Right hindlimb (tissue), 1 donor: ENCODE measurements at places on chromosomes 16 and 17.

GRCh38 chr16:9114112-9114511 is 22.7 kb downstream of the HAPSTR1 start:
- no peak for DNase-seq

GRCh38 chr17:39687101-39687545 is 734 bp downstream of the PGAP3 start:
- DNase-seq: no peak

DNA sequence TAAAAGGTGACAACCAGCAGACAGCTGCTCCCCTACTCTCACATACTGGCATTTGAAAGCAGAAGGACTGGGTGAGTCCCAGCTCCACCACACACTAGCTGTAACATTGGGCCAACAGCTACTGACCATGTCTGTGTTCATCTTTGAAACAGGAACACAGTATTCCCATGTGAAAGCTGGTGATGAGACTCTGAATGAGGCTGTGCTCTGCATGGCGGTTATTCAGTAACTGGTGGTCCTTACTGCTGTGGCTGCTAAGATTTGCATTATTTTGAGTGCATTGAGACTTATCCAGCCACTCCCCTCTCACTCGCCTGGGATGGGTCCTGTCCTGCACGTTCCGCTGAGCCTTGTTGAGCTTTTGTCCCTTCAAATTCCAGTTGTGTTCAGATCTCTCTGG is 342.9 kb downstream of the FOXL1 start:
- no peak for DNase-seq

GRCh38 chr17:44159519-44160210 is 10.8 kb upstream of the ASB16 start:
- no peak for DNase-seq

- no peak for DNase-seq
Measured at GRCh38 chr17:57276621-57277020, 20.3 kb downstream of the MSI2 start.

GRCh38 chr17:48024149-48025039 is 13.2 kb downstream of the COPZ2 start:
- peak; percentile 78 for DNase-seq

DNA sequence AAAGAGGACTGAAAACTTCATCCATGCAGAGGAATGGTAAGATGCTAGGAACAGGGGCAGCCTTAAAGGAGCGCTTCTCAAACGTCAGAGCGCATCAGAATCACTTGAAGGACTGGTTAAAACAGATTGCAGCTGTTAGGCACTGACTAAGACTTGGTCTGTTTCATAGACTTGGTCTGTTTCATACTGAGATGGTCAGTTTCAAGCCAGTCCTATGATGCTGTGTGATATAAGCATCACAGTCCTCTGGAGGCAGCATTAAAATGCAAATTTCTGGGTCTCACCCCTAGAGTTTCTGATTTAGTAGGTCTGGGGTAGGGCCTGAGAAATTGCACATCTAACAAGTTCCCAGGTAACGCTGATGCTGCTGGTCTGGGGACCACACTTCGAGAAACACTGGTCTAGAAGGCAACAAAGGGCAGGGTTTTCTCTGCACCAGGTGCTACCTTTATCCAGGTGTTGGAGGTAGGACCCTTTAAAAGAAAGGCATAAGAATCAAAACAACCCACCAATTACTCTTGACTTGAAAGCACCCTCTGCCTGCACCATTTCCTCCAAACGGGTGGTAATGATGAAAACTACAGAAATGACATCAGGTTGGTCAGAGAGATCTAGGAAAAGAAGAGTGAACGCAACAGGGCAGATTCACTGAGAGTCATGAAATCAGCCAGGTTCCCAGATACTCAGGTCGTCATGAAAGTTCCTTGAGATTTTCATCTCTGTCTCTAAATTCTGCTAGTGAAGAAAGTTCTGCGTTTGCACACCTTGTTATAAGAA is 95.0 kb upstream of the RCVRN start:
- DNase-seq: no peak

DNA sequence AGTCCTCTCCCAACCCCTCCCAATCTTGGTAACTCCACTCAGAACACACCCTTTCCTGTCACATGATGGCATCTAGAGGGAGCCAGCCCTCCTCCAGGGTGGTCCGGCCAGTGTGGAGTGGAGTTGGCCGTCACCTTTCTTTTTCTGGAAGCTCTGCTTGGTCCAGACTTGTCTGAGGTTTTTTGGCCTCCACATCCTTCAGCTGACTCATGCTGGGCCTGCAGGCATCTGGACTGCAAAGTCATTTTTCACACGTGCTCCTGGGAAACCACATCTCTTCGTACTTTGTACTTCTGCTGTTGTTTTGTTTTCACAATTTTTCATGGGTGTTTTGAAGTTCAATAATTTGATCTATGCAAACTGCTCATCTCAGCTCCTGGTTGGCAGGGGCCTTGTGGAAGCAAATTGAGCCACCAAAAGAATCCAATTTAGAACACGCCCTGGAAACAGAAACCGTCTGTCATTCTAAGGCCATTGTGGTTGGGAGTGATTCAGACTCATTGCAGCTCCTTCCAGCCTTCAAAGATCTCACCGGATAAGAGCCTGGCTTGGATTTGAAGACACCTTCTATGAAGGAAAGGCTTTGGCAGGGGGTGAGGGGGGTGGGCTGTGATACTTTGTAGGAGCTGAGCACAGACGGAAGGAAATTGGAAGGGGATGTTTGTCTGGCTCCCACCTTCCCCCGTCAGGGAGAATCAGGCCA is 42.4 kb upstream of the NF1 start:
- DNase-seq: peak; percentile 66

DNA sequence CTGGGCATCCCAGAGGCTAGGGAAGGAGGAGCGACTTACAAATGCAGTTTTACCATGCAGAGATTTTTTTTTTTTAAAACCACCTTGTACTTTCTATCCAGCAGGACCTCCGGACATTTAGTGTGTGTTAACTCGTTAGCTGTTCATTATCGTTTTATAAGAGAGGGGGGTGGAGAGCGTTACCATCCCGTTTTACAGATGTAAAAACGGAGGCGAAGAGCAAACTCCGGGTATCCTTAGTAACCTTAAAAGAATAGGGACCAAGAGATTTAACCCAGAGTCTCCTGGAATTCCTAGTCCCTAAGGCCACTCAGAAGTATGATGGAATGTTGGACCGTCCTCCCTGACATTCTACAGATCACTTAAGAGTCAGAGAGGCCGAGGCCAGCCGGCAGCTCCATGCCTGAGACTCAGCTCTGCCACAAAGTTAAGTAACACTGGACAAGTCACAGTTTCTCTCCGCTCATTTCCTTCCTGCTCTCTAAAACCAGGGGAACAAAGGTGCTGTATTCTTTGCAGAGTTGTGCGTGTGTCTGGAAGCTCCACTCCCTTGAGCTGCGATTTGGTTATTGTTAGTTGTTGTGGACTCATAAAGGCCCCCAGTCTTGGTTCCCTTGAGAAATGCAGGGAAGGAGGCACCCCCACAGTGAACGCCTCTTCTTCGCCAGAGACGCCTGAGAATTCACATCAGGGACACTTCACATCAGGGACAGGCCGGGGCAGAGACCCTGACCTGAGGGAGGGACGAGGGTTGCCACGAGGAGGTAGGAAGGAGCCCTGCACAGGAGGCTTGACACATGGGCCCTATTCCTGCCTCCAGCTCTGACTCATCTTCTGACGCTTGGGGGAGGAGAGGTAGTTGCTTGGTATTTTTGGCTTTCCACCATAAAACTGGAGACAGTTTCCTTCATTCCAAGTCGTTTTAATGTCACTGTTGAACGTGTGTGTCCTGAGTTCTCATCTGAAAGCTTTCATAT is 1.2 kb downstream of the DUSP14 start:
- peak; percentile 51 for DNase-seq

GRCh38 chr16:56742030-56742984 is 12.4 kb downstream of the NUP93 start:
- no peak for DNase-seq

- no peak for DNase-seq
Measured at GRCh38 chr16:70018254-70018653, 67.1 kb downstream of the CLEC18A start.

DNA sequence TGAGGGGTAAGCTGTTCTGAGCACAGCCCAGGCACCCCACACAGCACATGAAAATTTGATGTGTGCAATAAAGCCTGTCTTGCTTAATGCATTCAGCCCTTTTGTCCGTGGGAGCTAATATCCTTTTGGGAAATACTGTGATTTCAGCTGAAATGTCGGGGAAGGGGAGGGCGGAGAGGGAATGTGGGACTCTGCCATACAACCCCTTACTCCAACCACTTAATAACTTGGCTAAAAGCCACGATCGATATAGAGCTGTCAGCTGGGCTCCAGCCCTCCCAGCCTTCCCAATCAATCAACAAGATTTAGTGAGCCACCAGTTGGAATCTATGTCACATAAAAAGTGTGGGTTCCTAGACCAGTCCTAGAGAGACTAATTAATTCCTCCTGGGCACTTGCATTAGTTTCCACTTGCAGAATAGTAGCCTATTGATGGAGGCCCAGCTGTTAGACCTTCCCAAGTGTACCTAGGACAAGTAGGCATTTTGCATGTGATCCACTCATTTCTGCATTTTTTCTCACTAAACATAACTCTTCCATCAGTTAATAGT is 82.7 kb upstream of the PIRT start:
- DNase-seq: no peak

- DNase-seq: no peak
Measured at GRCh38 chr16:66899310-66899944, 19.1 kb downstream of the PDP2 start.

- DNase-seq: no peak
Measured at GRCh38 chr16:11731222-11731621, 11.4 kb downstream of the TXNDC11 start.

DNA sequence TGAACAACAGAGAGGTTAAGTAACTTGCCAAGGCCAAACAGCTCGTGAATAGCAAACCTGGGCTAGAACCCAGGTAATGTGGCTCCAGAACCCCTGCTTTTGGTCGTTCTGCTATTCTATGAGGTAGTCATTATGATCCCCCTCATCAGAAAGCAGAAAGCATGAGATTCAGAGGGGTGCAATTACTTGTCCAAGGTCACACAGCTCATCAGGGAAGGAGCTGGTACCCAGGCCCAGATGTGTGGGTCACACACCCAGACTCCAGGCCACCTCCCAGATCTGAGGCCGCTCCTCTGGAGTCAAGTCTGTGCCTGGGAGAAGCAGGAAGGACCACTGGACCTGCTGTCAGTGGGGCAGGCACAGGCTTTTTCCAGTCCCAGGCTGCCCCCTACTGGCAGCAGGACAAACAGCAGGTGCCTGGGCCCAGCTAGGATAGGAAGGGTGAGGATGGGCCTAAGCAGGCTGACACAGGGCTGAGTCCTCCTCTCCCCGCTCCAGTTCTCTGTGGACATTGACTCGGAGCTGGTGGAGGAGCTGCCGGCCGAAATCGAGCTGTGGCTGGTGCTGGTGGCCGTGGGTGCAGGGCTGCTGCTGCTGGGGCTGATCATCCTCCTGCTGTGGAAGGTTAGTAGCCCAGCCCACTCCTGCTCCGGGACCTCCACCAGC is 7.8 kb upstream of the PDK2 start:
- peak; percentile 80 for DNase-seq

DNA sequence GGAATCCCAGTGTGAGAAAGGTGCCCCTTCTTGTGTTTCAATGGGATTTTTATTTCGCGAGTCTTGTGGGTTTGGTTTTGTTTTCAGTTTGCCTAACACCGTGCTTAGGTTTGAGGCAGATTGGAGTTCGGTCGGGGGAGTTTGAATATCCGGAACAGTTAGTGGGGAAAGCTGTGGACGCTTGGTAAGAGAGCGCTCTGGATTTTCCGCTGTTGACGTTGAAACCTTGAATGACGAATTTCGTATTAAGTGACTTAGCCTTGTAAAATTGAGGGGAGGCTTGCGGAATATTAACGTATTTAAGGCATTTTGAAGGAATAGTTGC is 567 bp downstream of the UBB start:
- no peak for DNase-seq

GRCh38 chr16:77500934-77501664 is 66.3 kb upstream of the ADAMTS18 start:
- no peak for DNase-seq

DNA sequence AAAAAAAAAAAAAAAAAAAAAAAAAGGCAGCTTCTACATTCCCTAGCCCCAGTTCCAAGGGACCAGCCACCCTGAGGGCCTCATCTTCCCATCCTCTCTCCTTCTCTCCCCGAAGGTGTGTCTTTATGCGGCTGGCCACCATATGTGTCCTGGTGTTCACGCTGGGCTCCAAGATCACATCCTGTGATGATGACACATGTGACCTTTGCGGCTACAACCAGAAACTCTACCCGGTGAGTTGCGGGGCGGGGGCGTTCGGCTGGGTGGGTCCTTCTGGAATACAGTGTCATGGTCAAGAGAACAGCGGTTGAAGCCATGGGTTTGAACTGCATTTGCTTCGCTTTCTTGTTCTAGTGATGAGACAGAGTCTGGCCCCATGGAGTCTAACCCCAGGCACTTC is 22.6 kb upstream of the COQ7 start:
- no peak for DNase-seq

- no peak for DNase-seq
Measured at GRCh38 chr16:89562939-89563338, 2.5 kb downstream of the RPL13 start.

- DNase-seq: no peak
Measured at GRCh38 chr17:46889519-46889918, 33.4 kb upstream of the GOSR2 start.

DNA sequence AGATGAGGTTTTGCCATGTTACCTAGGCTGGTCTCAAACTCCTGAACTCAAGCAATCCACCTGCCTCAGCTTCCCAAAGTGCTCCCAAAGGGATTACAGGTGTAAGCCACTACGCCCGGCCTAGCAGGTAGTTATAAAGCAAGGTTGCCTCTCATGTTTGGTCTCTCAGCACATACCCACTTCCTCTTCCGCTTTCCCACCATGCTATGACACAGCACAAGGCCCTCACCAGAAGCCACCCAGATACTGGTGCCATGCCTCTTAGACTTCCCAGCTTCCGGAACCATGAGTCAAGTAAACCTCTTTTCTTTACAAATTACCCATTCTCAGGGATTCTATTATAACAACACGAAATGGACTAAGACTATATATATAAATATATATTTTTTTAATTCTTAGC is 143.6 kb downstream of the COPRS start:
- no peak for DNase-seq

DNA sequence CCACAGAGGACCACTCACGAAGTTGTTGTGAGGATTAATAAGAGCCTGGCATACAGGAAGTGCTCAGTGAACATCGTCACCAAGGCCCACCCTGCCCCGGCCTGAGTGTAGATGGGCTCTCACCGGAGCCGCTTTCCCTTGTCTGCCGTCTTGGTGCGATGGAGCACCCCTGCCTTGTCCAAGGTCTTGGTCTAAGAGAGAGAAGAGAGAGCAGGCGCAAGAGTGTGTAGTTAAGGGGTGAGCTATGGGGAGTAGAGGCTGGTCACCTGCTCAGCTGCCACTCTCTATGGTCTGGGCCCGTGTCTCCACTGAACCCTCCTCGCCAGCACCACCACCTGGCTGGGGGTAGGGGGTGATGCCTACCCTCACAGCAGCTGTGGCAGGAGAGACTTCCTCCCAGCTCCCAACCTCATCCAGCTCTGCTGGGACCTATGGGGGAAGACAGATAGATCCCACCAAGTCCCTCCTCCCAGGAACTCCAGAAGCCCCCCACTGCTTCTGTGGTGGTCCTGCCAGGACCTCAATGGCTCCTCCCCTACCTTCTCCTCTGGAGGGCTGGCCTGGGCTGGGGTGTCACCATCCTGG is 28.7 kb downstream of the ARHGAP27 start:
- peak; percentile 12 for DNase-seq
